ENCODE measurements at places on chromosomes 2 and 18.

- DNase-seq, result no peak
Measured at GRCh38 chr2:215421859-215422461, 13.9 kb downstream of the FN1 start.

- DNase-seq, result no peak
Measured at GRCh38 chr2:130846686-130847375, 10.1 kb downstream of the ARHGEF4 start.

GRCh38 chr2:239307921-239308613 is 92.8 kb downstream of the HDAC4 start:
- no peak for DNase-seq

DNA sequence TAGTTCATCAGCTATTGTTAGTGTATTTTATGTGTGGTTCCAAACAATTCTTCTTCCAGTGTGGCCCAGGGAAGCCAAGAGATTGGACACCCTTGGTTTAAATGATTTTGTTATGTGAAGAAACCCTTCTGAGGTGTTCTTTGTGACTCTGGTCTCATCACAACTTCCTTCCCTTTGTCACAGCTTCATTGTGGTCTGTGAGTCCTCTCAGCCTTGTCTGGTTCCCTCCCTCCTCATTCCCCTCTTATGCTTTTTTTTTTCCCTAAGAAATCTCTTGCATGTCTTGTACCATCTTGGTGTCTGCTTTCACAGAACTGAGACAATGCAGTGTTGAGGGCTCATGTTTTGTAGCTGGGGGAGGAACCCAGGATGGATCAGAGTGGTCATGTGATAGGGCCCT is 118.9 kb downstream of the TMEM182 start:
- no peak for DNase-seq
